Activated naive CD8-positive, alpha-beta T cell treated with anti-CD3 and anti-CD28 coated beads for 36 hours (primary cell): ENCODE measurements at places on chromosomes 5 and 9.

DNA sequence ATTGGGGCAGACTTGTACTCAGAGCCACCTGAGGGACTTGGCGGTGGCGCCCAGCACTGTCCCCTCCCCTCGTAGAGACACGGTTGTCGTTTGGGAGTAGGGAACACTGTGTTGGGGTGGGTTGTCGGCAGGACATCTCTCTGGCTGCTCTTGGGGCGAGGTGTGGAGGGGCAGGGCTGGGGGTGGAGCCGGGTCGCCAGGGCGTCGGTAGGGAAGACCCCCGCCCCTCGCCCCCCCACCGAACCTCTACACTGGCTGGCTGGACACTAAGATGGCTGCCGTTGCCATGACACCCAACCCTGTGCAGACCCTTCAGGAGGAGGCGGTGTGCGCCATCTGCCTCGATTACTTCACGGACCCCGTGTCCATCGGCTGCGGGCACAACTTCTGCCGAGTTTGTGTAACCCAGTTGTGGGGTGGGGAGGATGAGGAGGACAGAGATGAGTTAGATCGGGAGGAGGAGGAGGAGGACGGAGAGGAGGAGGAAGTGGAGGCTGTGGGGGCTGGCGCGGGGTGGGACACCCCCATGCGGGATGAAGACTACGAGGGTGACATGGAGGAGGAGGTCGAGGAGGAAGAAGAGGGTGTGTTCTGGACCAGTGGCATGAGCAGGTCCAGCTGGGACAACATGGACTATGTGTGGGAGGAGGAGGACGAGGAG lies 778 bp downstream of the TRIM41 start:
- DNase-seq = peak; percentile 66

DNA sequence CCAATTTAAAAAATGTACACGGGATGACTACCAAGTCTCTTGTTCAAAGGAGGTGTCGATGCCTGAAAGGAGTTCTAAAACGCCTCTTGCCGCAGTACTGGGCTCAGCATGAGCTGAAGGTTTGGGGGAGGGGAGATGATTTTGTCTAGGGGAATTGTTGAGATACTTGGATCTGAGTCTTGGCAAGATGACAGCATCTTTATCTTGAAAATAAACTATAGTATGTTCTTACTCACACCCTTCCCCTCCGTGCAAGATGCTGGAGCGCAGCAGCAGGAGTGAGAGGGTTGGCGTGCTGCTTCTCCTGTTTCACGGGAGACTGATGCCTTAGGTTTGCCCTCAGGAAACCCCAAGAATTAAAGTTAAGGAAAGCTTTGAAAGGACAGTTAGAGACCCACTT lies 47.3 kb downstream of the FAM78A start:
- no peak for DNase-seq

DNA sequence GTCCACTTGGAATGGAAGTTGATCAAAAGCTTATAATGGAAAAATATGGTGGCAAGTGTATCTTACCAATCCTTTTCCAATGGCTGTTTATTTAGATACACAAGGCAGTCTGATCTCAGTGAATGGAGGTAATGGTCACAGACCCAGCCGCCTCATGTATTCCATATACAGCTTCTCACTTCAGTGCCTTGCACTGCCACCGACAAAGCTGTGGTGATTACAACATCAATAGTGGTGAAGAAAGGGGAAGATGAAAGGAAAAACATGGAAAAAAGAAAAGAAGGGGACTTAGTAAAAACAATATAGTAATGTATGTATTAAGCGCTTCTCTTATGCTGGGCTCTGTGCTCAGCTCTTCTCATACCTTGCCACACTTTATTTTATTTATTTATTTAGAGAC lies 297.3 kb upstream of the RASA1 start:
- DNase-seq = no peak

GRCh38 chr9:18106006-18106560 lies 367.9 kb upstream of the ADAMTSL1 start:
- DNase-seq = no peak

- no peak for DNase-seq
Measured at GRCh38 chr9:12318732-12319685, 374.2 kb upstream of the TYRP1 start.

DNA sequence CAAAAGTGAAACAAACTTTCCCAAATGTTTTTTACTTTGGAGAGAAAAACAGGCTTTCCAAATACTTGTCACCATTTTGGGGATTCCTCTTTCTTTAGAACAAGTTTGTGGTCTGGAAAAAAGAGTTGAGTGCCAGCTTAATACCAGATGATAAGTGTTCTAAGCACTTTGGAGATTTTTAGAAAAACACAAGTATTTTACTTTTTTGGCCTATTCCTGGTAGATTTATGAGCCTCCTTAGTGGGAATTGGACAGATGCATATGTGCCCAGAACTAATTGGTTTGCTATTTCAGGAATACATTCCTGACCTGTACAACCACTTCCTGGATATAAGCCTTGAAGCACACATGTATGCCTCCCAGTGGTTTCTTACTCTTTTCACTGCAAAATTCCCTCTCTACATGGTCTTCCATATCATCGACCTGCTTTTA lies 40.5 kb downstream of the GPR21 start:
- DNase-seq = no peak

DNA sequence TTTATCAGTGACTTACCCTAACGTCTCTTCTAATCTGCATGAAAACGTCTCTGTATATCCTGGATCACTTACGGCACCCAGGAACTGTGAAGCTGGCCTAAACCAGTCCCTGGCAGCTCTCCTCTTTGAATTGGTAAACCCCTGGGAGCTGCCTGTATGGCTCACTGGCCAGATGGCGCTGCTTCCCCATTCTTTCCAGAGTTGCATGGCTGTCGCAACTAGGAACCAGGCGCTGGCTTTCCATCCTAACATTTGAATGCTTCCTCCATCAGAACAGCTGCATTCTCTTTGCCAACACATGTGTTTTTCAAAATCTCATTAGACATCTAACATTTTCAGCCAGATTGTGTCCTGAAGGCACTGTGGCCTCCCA lies 8.0 kb upstream of the PCA3 start:
- no peak for DNase-seq

DNA sequence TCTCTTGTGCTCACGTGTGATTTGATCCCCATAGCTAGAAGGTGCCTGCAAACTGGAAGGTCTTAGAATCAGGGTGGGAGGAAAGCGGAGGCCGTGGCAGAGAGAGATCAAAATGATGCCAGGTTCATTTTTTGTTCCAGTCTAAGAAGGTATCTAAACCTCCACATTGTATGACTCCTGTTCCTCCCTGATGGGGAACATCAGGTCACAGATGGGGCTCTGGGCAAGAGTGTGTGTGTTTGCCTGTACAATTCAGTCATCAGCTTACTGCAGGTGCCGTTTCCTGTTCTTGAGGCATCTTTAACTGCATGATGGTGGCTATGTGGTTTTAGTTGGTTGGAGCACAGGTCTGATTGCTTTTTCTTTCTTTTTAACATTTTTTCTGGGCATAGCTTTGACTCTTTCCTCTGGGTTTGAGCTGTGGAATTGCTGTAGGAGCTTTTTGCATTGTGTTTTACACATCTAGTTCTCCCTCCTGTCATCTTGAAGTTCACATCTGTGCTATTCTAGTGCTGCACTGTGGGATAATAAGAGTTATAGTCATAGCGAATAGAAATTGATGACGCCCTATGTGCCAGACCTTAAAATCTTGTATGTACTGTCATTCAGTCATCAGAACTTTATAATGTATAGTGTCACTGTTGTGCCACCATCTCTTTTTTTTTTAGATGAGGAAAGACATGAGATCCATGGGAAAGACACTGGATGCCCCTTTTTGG lies 30.8 kb downstream of the ARHGAP26 start:
- DNase-seq = peak; percentile 49

- DNase-seq = no peak
Measured at GRCh38 chr5:170471551-170472178, 32.2 kb upstream of the KCNIP1 start.

DNA sequence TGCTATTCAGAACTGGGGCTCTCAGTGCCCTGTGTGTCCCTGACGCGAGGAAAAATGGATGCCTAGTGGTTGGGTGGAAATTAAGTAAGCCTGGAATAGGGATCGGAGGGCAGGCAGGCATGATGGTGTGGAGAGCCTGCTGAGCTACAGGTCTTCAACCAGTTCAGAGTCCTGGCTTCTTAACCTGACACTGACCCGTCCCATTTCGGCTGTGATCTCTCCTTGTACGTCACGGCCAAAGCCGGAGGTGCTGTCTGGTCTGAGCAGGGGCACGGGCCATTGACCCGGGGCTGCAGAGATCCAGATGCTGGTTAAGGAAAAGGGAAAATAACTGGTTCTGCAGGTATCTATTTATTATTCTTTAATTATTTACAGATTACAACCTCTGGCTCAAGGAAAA lies 27.9 kb downstream of the RHOBTB3 start:
- DNase-seq = no peak

DNA sequence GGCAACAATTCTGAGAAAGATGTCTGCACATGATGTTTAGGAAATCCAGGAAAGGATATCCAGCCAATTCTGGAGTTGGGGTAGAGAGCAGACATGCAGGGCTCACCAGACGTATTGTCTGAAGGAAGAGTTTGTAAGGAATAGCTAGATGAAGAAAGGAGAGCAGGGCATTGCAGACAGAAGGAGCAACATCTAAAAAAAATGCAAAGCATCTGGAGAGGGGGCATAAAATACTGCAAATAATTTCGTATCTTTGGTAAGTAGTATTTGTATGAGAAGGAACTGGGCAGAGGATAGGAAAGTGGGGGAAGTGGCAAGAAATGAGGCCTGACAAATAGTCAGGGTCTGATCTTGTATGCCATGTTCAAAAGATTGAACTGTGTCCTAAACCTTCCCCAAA lies 74.8 kb downstream of the MACIR start:
- DNase-seq = no peak

DNA sequence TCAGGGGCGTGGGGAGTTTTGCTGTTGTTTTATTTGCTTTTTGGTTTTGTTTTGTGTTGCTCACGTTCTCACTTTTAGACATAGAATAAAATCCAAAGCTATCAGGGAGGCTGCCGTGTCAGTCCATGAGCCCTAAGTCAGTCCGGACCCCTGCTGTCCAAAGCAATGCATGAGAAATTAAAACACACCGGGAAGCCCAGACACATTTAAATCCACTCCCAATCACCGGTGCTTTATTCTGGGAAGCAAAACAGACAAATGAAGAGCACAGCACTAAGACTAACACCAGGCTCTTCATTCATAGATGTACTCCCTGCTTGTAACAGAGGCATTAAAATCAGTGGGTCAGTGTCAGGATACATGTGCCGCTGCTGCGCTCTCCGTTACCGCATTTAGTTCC lies 180.9 kb downstream of the IRX2 start:
- DNase-seq = no peak

DNA sequence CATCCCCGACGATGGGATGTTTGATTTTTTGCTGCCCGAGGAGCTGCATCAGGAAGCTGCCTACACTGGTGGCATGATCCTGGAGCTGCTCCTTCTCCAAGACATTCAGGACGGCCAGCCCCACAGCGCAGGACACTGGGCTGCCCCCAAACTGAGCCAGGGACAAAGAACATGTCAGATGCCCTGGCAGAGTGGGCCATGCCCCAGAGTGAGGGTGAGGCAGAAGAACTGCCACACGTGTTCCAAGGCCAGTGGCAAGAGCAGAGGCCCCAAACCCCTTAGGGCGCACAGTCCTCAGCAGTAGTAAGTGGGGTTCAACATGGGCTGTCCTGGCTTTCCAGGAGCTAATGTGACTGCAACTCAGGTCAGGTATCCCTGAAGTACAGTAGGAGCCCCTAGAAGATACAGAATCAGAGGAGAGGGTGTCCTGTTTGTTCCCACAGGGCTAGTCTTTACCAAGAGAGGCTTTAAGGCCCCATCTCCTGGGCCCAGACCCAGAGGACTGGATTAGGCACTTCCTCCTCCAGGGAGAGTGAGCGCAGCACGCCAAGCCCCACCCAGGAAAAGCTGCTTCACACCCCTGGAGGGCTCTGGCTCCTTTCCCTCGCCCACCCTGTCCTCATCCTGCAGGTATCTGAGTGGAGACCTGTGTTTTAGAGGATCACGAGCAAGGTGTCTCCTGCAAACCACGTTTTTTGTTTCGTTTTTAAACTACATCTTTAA lies 11.1 kb downstream of the HNRNPAB start:
- DNase-seq = no peak

DNA sequence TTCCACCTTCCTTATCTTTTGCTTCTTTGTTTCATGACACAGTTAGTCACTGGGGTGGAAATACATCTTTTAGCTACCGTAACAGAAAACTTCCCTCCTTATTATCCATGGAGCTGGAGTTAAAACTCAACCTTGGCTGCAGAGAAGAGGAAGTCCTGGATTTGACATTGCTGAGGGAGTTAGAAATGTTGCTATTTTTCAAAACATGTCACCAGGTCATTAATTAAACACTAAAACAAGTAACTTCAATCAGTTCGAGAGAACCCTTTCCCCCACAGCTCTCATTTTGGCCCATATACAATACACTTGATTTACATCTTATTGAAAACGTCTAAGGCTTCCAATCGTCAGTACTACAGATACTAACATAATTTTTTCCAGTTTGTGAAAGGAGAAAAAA lies 237.9 kb upstream of the CD180 start:
- DNase-seq = no peak

GRCh38 chr9:132582786-132583583 lies 579 bp downstream of the BARHL1 start:
- no peak for DNase-seq

DNA sequence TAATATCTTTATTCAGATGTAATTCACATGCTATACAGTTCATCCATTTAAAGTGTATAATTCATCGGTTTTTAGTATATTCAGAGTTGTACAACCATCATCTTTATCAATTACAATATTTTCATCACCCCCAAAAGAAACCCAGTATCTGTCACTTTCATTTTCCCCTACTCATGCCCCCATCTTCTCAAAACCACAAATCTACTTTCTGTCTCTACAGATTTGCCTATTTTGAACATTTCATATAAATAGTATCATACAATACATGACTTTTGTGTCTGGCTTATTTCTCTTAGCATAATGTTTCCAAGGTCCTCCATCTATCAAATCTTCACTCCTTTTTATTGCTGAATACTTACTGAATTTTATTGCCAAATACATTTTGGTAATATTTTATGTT lies 305.1 kb upstream of the SGCD start:
- no peak for DNase-seq

- DNase-seq = no peak
Measured at GRCh38 chr9:74330487-74331214, 166.5 kb upstream of the RORB start.

- DNase-seq = no peak
Measured at GRCh38 chr5:61965069-61965468, 340.9 kb upstream of the KIF2A start.

- DNase-seq = no peak
Measured at GRCh38 chr9:133263557-133263956, 11.4 kb downstream of the ABO start.
